Daoy (cell line): ENCODE measurements at places on chromosomes 11 and 22. TPM values are rescaled to one million over a fixed set of nuclear protein-coding genes. Genes with fewer than 3 reads are reported as not detected.

GRCh38 chr11:2732261-2732939 lies 32.6 kb upstream of the KCNQ1OT1 start:
- DNase-seq = no peak

- DNase-seq = no peak
Observed at GRCh38 chr11:35242412-35243242, 103.7 kb downstream of the CD44 start.

The TBX1 gene
- total RNA-seq = 1.1 and 1.6 TPM in 2 replicates

DNA sequence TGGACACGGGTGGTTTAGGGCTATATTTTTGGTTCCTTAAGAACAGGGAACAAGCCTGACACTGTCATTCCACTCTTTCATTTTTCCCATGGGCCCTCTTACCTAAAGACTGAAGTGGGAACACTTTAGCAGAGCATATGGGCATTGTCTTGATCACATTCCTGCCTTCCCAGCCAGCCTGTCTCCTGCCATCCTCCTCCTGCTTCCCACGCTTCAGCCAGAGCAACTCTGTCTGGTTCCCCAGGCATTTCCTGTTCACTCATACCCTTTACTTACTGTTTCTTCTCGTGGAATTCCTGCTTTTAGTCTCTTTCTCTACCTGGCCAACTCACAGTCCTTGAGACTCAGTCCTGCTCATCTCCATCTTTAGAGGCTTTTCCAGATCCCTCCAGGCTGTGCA lies 22.8 kb downstream of the MRPL16 start:
- DNase-seq = peak; percentile 76

GRCh38 chr11:13247606-13248296 lies 29.8 kb upstream of the BMAL1 start:
- no peak for DNase-seq
